NCI-H1417 treated with DMSO at 0.1 percent for 48 hours (cell line): ENCODE measurements at places on chromosomes 7 and 10.

GRCh38 chr7:44189993-44190872, 994 bp upstream of the GCK start:
- no peak for DNase-seq

- DNase-seq = no peak
Measured at GRCh38 chr7:126578338-126578737, 674.4 kb downstream of the GRM8 start.

- no peak for DNase-seq
Measured at GRCh38 chr7:133987582-133987981, 139.6 kb upstream of the LRGUK start.

DNA sequence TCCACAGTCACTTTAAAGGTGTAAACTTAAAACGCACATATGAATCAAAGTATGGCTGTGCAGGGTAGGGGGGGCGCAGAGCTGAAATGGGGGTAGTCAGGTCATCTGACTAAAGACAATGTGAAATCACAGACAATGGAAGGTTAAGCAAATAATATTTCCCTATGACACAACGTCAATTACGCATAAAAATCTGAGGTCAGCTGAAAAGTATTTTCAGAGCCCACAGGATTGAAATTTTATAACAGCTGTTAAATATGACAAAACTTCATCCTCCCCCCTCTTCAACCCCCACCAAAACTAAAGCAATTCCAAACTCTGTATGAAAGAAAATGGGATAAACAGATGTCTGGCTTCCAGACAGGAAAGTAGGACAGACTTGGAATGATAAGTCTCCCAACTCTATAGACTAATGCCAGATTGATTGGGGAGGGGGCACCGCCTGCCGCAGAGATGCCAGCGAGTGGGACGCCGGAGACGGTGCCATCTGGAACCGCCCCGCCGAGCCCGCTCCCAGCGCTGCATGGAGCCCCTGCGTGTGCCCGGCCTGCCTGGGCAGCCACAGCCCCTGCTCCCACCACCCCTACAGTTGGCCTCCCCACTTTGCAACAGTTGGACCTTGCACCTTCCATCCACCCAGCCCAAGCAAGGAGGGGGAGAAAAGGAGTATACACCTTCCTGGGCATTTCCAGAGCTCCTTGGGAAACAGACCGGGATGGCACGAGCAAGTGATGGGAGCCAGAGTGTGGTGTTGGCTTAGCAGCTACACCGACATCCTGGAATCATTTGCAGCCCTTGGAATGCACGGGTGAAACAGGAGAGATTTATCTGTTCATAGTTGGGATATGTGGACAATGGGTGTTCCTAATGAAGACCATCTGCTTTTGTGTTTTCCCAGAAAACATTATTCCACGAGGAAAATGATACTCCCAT, 10.7 kb downstream of the EBF3 start:
- no peak for DNase-seq

DNA sequence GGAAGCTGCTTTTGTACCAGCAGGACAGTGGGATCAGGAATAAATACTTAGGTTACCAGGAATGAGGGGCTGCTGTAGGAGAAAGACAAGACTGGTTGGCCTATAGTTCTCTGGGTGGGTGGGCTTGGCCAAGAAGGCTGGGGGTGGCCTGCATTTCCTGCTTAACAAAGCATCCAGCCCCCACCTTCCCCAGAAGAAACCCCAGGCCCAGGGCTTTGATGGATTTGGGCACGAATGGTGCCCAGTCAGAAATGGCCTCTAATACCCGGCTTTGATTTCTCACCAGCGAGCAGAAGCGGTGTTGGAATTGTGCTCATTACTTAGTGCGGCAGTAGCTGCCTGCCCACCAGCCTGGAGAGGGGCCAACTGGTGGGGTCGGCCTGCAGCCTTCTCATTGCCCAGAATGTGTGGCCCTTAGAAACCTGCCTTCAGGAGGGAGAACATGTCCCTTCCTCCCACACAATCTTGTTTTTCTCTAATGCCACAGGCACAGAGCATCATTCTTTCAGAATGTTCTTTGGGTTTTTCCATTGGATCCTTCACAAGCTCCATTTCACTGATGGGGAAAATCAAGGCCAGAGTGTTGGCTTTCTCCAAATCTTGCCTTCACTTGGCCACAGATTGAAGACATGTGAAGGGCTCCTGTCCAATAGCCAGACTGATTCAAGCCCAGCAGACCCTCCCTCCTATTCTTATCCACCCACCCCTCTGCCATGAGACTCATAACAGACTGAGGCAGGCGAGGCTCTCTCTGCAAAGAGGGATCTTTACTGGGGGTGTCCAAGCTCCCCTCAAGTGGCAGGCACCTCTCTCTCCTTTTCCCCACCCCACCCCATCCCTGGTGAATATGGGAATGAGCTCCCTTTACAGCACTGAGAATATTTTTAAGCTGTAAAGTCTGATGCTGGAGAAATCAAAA, 2.5 kb downstream of the UNC5B start:
- no peak for DNase-seq
